ENCODE measurements at places on chromosomes 3 and 15. TPM values are rescaled to one million over a fixed set of nuclear protein-coding genes. Genes with fewer than 3 reads are reported as not detected.

DNA sequence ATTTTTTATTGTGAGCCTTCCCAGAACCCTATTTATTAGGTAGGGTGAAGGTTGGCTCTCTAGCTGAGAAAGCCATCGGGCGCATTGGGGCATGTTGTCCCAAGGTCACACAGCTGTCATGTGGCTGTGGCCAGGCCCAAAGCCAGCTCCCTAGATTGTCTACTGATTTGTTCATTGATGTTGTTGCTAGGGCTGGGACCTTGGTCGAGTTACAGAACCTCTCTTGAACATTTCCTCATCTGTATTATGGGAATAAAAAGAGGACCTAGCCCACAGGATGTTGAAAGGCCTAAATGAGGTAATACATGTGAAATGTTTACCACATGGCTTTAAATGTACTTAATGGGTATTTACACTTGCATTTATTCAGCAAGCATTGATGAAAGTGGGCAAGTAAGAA is 252.5 kb downstream of the SUCLG2 start:
- DNase-seq = no peak

DNA sequence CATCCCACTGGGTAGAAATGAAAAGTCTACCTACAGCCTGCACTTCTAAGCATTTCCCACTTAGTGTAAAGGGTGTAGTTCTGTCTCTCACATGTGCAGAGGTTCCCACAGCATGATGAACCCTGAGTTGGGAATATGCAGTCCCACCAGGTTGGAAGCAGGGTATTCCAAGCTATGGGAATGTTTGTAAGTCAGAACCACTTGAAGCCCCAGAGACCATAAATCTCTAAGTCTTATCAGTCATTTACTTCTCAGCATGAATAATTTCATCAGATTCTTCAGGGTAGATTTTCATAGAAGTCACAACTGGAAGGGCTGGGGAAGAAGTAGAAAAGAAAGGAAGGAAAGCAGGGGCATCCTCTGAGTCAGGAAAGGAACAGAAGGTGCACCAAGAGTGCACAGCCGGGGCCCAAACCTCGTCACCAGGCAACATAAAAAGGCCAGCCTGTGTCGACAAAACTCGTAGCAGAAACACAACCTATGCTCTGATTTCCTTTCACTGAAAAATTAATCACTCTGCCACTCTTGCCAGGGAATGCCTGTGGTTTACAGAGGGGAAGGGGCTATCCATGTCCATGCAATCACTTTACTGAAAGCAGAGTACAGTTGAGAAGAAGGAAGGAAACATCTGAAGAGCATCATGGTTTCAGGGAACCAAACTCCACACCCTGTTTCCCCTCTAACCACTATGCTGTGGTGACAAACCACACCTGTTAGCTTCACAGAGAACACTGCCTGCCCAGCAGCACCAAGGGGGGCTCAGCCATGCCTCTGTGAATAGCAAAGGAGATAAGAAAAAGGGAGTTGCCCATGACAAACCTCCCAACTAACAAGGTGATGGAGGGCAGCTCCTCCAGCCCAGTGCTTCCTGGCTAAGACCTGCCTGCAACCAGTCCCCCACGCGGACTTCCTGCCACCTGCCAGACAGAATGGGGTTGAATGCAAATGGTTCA is 40.5 kb downstream of the SH3BP5 start:
- no peak for DNase-seq

Gene HOMER2
- 14.1 TPM for polyA plus RNA-seq

DNA sequence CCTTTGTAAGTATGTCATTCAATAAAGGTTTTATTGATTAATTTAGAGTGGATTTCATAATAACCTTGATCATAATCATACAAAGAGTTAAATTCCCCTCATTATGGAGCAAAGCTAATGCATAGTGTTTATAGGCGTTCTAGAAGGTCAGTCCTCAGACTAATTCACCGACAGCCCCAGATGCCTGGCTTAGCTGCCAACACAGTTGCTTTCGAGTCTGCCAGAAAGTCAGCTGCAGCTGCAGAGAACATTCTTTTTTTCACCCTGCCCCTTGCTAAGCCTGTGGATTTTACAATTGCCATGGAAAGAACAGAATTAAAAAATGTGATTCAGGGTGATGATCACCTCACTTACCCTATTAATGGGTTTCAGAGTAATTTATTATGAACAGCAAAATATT is 21.2 kb downstream of the CADM2 start:
- DNase-seq = no peak

GRCh38 chr15:49412797-49413196 is 10.2 kb upstream of the FGF7 start:
- no peak for DNase-seq

GRCh38 chr3:64361962-64362735 is 136.9 kb upstream of the PRICKLE2 start:
- no peak for DNase-seq

DNA sequence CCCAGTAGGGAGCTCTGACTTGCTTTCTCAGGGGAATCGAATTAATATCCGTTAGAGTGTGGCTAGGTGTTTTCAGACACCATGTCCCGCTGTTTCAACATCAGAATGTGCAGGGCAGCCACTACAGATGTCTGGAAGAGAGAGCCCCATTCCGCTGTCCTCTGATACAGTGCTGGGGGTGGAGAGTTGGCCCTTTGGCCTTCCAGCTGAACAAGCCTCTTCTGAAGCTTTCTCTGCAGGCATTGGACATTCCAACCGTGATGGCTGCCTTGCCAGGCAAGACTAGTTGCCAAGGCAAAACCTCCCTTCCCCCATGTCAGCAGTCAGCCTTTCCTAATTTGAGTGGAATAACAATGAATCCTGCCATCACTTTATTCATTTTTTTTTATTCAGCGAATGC is 1.5 kb downstream of the FAH start:
- DNase-seq = no peak

DNA sequence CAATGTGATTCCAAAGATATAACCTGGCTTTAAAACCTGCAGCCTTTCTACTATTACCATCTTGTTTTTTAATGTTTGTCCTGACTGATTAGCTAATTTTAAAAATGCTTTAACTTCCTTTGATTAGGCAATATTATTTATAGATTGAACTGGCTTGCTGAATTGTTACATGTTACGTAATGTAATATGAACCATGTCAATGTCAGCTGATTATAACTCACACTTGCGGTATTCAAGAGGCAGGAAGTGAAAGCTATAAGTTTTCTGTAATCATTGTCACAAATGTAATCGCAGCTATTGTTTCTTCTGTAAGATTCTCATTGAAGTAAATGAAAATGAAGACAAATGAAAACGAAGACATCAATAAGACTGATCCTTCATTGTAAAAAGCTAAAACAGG is 146.8 kb downstream of the ROBO2 start:
- DNase-seq = no peak

- no peak for DNase-seq
Measured at GRCh38 chr15:100890850-100891249, 11.2 kb downstream of the ALDH1A3 start.

Gene EIF3J
- polyA plus RNA-seq = 30.4 TPM

DNA sequence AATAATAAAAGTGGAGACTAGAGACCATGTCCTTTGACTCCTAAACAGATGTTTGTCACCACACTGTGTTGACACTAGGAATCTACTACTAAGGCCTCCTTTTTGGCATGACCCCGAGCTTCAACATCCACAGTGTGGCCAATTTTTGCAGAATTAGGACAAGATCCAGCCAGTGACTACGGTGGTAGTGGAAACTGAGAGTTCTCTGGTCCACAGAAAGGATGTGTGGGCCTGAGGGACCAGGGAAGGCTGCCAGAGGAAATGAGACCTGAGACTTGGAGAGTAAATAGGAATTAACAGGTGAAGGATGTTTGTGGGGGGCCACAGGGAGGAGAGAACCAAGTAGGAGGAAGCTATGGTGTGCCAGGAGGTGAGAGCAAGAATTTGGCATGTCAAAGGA is 122.7 kb downstream of the CHCHD6 start:
- peak; percentile 22 for DNase-seq

DNA sequence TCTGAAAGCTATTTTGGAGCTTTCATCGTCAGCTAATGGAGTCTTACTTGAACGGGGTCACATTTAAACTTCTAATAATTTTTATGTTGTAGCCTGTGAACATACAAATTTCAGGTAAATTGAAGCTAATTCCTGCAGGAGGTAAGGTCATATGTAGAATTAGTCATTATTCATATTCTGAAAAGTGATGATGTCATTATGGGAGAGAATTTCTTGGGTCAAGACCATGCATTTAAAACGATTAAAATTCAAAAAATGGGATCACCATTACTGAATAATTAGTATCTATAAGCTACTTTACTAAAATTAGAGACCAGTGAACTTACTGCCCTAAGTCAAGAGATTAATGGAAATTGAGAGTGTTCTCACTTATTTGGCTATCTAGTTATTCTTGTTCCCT is 120.4 kb downstream of the CHL1 start:
- no peak for DNase-seq

Gene TPRG1
- polyA plus RNA-seq = 0.62 TPM

DNA sequence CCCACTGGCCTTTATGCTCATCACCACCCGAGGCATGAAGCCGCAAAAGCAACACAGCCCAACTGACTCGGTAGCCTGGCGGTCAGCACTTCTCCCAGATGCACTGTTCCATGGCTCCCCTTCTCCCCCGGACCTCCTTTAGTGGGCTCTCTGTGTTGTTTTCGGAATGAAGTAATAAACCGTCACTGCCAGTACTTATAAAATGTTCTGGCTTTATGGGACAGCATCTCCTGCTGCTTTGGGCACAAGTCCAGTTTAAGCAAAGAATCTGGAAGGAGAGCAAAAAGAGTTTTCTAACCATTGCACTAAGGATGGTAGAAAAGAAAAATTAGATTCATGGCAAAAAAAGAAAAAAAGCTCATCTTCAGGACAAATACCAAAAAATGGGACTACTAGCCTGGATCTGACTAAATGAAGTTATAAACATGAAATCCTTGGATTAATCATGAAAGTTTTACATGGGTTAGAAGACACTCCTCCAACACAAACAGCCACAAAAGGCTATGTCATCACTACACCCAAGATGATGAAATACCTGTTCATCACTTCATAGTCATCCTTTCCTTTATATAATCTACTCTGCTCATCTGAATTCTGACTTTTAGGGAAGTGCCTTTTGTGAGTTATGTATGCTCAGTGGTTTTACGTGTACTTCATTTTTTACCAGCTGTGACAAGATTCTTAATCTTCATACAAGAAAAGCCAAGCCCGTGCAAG is 89.5 kb upstream of the UBE2E2 start:
- no peak for DNase-seq

DNA sequence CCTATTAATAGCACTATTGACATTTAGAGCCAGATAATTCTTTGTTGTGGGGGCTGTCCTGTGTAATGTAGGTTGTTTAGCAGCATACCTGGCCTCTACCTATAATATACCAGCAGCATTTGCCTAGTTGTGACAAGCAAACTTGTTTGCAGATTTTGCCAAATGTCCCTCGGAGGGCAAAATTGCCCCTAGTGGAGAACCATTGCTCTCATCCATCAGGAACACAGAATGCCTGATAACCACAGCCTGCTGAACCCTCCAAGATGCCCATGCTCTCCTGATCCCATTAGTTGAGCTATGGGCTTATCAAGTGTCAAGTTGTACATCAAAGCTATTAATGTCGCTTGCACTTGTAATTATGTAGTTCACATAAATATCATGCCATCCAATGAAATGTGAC is 15.0 kb upstream of the KBTBD8 start:
- DNase-seq = no peak

GRCh38 chr15:85155857-85156256 is 174.2 kb downstream of the PDE8A start:
- no peak for DNase-seq

DNA sequence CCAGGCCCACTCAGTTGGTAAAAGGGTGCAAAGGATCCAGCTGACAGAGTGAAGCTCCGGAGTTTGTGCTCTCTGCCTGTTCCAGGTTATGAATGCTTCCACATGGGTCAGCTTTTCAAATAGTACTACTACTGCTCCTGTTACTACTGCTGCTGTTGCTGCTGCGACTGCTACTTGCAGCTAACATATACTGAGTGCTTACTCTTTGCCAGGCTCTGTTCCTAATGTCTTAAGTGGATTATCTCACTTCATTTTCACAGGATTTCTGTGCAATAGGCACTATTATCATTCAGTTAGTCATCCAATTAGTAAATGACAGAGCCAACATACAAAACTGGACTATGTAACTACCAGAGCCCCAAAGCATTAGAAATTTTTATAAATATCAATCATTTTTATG is 106.5 kb downstream of the IQCH start:
- no peak for DNase-seq

DNA sequence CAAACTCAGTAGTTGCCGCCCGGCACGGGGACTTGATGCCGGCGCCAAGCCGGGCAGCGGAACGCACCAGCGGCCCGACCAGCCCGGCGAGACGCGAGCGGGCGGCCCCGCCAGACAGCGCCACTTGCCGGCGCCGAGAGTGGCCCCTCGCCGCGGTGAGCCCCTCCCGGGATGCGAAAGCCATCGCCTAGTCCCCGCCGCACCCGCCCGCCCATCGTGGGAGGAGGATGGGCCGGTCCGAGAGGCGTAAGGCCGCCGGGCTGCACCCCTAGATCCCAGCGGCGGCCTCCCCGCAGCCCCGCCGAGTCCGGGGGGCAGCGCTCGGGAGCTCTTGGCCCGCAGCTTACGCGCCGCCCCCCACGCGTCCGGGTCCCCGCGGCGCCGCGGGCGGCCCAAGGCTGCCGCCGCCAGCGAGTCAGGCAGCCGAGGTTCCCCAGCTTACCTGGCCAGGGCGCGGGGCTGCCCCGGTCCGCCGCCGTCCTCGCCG is 609 bp downstream of the GOLGA8A start:
- peak; percentile 54 for DNase-seq

Gene MCF2L2
- polyA plus RNA-seq = 0.09 TPM

DNA sequence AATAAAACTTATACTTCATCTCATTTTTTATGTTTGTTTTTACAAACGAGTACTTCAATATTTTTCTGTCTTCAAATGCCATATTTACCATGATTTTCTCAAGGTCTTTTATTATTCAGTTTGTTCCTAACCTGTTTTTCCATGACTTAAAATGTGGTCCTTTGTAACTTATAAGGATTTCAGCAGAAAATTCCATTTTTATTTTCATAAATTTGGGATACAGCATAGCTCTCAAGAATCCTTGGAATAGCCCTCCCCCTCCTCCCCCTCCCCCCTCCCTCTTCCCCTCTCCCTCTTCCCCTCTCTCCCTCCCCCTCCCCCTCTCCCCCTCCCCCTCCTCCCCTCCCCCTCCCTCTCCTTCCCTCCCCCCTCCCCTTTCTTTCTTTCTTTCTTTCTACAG is 14.9 kb upstream of the STX19 start:
- DNase-seq = no peak

Gene CPOX
- polyA plus RNA-seq = 11.6 TPM

Gene POTEB3
- not detected for polyA plus RNA-seq

Gene GPX1
- polyA plus RNA-seq = 267 TPM

Gene CX3CR1
- polyA plus RNA-seq = 0.13 TPM

Data from heart right ventricle (tissue), 16 donors.